ENCODE measurements at places on chromosomes 3 and 15.

- DNase-seq, result peak; percentile 68
These were observed 8.6 kb downstream of the AQP9 start for GRCh38 chr15:58146749-58147148.

DNA sequence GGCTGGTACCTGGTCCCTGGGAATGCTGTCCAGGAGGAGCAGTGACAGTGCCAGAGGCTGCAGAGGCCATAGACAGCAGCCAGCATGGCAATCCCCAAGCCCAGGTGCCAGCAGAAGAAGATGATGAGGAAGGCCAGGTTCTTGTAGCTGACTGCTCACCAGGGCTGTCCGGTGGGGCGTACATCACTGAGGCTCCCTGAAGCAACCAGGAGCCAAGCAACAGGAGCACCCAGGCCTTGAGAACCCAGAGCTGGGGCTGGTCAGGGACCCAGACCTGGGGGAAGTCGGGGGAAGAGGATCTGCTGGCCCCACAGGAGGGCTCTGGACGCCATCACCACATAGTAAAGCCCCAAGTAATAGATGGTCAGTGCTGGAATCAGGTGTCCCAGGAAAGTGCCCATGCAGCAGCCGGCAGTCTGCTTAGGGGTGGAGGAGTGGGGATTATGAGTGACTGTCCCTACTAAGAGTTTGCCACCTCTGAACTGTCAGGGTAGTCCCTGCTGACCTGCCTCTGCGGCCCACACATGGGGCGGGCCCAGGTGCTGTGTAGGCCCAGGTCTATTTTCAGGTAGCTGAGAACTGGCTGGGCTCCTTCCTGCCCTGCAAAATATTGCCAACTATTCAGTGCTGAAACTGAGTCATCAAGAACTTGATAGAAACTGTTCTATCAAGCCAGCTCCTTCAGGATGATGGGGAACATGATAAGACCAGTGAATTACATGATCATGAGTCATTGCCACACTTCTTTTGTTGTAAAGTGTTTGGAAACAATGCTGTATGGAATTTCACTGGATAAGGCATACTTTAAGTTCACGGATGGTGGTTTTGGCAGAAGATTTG lies 68.7 kb downstream of the CHRD start:
- no peak for DNase-seq

DNA sequence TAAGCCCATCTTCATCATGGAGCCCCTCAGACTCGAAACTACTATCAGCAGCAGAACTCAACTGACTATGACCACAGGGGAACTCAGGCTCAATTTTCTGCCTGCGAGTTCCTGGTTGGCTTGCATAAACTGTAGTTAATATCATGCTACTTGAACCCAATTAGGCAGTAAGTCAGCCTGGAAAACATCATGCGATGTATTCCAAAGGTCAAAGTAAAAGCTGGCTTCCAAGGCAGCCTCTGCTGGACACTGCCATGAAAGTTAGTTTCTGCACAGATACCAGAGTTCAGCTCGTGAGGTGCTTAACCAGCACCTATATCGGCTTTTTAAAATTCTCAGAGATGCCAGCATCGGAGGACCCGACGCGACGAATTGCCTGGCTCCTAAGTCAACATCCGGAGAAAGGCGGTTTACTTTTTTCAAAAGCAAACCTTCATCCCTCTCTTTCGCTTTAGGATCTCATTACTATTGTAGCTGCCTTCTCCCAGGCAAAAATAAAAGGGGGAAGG lies 3.8 kb downstream of the ANP32A start:
- peak; percentile 70 for DNase-seq

DNA sequence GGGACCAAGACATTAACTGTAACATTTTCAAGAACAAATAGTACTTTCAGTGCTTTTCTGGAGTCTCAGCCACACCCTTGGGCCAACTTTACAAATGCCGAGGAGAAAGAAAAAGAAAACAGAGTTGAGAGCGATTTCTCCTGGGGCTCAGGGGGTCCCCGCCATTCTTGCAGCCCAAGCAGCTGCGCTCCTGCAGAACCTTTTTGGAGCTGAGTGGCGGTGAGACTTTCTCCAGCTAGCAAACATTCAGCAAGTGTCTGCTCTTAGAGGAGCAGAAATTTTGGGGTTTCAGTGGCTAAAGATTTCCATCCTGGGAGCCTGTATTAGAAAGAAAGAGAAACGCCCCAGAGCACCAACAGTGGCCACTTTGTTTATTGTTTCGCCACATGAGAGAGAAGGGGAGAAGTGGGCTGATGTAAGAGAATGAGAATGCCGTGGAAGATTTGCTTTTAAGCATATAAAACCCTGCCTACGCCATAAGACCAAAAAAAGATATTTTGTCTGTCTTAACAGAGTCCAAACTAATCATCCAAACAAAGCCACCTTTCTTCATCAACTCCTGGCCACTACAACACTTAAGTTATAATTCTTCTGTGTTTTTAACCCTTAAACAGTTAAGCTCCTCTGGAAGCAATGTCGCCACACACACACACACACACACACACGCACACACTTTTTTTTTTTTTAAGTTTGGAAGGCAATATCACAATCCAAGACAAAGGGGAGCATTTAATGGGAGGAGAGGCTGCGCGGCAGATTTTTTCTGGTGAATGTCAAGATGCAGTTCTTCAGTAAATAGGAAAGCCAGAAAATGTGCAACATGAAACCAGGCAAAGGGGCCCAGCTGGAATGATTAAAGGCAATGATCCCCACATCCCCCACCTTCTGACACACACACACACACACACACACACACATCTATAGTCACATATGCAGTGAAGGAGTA lies 19.2 kb downstream of the EID1 start:
- peak; percentile 62 for DNase-seq

DNA sequence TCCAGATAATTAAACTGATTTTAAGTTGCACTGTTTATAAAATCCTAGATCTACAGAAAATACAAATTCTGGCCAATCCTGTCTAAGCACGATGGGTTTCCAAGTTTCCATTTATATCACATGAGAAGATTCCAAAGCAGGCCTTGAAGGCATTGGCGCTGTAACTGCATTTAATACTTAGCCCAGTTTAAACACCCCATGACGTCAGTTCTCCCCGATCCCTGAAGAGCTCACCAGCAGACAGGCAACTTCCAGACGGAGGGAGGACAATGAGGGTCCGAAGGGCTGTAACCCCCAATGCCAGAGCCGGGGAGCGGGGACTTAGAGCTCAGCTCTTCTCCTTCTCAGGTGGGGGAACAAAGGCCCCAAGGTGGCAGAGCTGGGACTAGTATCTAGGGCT lies 117.3 kb downstream of the XXYLT1 start:
- DNase-seq, result no peak

- no peak for DNase-seq
These were observed 59.5 kb downstream of the AMOTL2 start for GRCh38 chr3:134314588-134315285.

DNA sequence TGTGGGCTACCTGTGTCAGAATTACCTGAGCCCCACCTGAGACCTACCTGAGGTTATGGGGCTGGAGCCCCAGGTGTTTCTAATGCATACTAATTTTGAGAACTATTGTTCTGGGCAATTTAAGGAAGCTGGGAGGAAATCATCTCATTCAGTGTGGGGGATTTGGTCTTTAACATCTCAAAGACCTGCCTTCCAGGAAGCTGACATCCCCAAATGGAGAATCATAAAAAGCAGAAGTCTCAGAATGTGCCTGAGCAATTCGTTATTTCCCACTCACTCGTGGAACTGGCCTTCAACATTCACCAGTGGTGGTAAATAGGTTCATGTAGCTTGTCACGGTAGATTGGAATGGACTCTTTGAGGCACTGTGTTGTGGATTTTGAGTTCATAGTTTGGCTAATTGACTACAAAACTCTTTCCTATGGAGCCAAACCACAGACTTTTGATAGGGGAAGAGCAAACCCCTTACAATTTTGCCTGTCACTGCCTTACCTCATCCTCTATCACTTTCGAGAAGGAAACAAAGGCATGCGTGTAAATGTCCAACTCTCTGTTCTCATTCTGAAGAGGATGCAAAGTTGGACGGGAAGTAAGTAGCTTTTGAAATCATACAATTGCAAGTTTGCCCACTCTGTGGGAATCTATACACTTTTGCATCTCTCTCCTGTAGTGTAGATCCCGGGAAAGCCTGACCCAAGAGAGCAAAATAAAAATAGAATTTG lies 521.0 kb upstream of the MDFIC2 start:
- peak; percentile 50 for DNase-seq

GRCh38 chr15:94206463-94207167 lies 24.7 kb upstream of the MCTP2 start:
- DNase-seq, result no peak

DNA sequence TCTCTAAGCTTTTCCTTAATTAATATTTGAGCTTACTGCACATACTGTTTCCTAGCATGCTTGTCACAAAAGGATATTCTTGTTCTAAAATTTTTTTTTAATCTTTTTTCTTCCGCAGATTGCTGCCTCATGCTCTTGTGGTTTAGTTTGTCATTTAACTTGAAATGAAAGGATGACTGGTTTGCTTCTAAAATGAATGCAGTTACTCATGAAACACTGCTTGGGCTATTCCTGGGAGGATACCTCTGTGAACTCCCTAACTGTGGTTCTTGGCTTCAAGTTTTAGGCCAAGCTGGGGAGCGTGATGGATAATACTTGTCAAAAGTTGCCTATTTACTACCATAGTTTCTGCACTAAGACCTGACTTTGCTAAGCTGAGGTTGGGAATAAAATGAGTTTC lies 64.0 kb downstream of the USP13 start:
- no peak for DNase-seq

- DNase-seq, result no peak
These were observed 295.8 kb upstream of the THBS1 start for GRCh38 chr15:39285071-39285470.

DNA sequence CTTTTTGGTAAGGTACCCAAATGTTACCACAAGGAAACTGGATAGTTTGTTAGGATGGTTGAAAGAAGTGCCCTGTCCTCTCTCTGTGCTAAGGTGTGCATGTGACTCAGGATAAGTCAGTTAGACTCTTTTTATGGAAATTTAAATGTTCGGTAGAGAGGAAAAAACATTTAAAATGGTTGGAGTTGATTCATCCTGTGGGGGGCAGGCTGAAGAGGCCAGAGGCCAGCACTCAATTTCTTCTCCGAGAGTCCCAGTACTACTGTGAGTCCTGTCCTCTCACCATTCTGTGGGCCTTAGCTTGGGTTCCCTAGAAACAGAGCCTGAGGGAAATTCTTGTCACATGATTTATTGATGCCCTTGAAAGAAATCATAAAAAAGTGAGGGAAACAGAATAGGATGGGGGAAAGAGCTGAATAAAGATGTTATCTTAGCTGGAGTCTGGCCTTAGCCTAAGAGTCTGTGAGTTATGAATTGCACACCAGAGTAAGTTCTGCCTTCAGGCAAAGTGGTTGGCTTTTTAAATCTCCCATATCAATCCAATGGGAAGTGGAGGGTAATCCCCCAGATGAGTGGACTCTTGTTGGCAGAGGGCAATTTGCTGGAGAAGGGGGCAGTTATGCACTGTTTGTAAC lies 106.5 kb upstream of the GALNT15 start:
- peak; percentile 1 for DNase-seq

DNA sequence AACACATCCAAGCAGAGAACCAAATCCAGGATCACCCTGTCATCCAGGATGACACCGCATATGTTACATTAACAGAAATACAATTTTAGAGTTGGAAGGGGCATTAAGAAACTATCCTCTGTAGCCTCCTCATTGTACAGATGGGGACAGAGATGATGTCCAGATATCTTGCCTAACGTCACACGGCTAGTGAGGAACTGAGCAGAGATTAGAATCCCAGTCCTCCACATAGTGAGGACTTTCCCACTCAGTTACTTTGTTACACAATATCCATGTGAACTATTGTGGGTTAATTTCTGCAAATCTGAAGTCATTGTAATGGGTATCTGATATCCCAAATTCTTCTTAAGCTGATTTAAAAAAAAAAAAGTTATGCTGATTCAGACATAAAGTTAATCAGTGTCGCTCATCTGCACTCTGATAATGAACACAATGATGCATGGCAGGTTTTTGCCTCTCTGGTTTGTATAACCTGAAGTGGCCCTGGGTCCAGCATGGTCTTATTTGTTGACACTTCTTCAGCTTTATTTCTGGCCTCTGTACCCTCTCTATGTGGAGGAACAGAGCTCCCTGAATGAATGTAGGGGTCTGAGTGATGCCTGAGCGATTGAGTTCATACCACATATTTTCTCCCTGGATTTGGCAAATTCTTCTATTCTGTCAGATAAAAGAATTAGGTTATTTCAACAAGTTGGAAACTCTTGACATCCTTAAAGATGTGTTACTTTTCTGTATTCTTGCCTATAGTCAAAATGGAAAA lies 76.0 kb upstream of the LIMD1 start:
- DNase-seq, result no peak

- no peak for DNase-seq
These were observed 12.9 kb upstream of the MGA start for GRCh38 chr15:41647262-41647661.

- DNase-seq, result peak; percentile 53
These were observed 27.0 kb downstream of the ALDH1A2 start for GRCh38 chr15:58038426-58039078.

GRCh38 chr3:48232232-48232631 lies 8.7 kb upstream of the ZNF589 start:
- DNase-seq, result no peak

GRCh38 chr3:40211579-40211978 lies 97.9 kb upstream of the EIF1B start:
- no peak for DNase-seq

GRCh38 chr3:142888099-142888480 lies 793 bp downstream of the PCOLCE2 start:
- peak; percentile 85 for DNase-seq

- no peak for DNase-seq
These were observed 65.6 kb downstream of the COL6A6 start for GRCh38 chr3:130582457-130583153.

DNA sequence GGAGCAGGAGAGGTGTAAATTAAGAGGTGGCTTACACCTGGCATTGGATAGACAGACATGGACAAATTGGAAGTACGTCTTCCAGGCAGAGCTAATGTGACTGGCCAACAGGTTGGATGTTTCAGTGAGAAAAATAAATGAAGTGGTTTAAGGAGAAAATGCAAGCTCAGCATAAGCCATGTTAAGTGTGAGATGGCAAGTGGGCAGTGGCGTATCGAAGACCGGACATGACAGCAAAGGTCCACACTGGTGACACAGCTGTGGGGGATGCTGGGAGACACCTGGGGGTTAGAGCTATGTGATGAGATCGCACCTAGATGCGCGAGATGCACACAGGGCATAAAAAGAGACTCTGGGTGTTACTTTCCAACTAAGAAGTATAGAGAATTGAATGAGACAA lies 3.7 kb upstream of the ATP10A start:
- no peak for DNase-seq

- no peak for DNase-seq
These were observed 67.5 kb upstream of the PRR23C start for GRCh38 chr3:139112230-139112558.

GRCh38 chr3:189724356-189724755 lies 93.2 kb downstream of the TP63 start:
- peak; percentile 16 for DNase-seq

DNA sequence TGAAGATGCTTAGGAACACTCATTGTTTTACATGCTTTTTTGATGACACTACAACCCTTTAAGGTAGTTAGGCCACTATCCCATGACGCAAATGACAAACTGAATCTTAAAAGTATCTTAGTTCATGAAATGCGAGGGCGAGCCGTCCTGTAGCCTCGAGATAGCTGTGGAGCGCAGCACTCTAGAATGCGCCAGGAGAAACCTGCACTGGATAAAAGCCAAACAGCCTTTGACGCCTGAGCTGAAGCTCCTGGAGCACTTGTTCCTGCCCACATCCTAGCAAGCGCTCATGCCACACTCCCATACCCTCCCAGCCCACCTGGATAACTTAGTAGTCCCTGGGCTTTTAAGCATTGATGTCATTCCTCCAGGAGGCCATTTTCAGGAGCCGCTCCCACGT lies 516.9 kb downstream of the GABRG3 start:
- no peak for DNase-seq

- DNase-seq, result no peak
These were observed 15.4 kb upstream of the STARD5 start for GRCh38 chr15:81339321-81339720.

All from NCI-H69 (cell line).